ENCODE measurements at places on chromosomes 2 and 18.

GRCh38 chr18:31795747-31796146 lies 35.1 kb upstream of the SLC25A52 start:
- DNase-seq: no peak

- DNase-seq: no peak
Observed at GRCh38 chr2:140108706-140109475, 1328.7 kb upstream of the NXPH2 start.

DNA sequence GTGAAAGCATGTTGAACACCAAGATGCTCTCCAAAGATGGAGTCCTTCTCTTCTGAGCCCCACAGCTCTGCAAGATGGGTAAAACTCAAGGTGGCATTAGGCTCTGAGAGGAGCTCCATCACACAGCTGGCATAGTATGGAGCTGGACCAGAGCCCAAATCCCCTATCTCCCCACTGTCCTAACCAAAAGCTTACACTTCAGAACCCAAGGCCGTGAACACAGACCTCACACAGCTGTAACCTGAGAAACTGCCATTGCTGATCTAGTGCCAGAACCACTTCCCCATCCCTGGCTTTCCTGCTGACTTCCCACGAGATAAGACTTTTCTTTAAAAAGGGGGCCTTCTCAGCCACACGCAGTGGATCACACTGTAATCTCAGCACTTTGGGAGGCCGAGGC lies 25.0 kb downstream of the TTC32 start:
- no peak for DNase-seq

DNA sequence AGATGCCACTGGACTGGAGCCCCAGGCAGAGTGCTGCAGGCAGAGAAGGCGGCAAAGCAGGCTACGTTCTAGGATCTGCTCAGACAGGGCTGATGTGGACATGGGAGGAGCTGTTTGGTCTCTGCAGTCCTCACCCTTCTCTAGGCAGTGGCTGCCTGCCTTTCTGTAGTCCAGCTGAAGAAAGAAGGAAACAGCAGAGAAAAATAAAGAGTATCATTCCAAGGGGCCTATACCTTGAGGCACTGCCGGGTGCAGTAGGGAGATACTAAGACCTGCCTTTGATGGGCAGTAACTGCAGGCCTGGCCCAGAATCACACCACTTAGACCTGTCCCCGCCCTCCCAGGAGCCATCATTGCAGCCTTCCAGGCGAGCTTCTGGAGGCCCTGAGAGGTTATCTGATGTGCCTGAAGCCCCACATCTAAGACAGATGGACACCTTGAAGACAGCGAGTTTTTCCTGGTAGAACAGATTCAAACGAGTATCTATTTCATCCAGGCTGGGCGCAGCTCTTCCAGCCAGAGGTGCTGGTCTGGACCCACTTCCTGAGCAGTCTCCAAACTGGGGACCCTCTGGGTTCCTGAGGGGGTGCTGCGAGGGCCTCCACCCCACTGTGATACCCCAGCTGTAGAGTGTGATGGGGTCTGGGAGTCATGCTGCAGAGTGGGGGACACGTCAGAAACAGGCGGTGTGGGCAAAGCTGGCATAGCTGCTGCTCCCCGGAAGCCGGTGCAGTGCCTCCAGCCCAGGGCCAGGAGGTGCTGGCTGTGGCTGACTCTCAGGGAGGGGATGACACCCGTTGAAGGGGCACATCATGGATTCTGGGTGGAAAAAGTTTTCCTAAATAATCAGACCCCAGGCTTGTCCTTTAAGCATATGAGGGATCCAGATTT lies 87.3 kb upstream of the OTOS start:
- no peak for DNase-seq

DNA sequence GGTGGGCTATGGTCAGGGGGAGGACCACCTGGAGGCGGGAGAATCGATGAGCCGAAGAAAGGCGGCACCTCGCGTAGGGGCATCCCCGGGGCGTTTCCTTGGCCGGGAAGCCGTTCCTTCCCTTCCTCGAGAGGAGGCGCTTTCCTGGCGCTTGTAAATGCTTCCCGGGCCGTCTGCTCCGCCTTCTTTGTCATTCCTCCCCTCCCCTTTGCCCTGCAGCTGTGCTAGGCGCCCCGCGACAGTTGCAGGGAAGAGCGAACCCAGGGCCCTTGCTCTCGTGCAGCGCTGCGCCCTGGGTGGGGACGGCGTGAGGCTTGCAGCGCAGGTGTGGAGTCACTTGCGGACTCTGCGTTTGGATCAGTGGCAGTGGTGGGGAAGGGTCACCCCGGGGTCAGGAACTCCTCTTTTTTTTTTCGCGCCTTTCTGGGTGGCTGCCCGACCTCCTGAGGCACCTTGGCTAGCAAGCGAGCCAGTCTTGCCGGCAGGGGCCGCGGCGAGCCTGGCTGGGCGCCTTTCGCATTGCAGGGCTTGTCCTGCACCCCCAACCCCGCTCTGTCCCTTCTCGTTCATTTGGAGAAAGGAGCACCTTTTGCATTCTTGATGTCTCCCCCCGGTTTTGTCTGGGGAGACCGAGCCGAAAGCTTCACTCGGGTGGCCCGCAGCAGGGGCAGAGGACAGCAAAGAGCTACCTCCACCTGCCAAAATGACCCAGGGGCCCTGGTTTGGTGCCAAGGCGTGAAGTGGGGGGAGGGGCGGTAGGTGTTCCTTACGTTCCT lies 858 bp downstream of the KCNS3 start:
- peak; percentile 62 for DNase-seq

GRCh38 chr2:68925295-68925896 lies 27.3 kb downstream of the GKN2 start:
- DNase-seq: peak; percentile 16

DNA sequence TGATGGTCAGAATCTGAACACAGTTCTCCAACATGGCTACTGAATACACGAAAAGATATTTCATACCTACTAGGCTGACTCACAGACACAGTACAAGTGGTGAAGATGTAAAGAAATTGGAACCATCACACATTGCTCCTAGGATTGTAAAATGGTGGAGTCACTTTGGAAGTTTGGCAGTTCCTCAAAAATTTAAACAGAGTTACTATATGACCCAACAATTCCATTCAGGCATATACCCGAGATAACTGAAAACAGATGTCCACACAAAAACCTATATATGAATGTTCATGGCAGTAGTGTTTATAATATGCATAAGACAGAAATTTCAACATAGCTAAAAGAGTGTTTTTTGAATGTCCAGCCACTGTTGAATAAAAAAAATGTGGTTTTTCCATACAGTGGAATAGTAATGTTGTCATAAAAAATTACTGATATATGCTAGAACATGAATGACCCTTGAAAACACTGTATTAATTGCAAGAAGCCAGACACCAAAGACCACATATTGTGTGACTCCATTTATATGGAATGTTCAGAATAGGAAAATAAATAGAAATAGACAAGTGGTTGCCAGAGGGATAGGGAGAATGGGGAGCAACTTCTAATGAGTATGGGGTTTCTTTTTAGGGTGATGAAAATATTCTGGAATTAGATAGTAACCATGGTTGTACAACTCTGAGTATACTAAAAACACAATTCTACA lies 10.1 kb downstream of the RMP24 start:
- no peak for DNase-seq

DNA sequence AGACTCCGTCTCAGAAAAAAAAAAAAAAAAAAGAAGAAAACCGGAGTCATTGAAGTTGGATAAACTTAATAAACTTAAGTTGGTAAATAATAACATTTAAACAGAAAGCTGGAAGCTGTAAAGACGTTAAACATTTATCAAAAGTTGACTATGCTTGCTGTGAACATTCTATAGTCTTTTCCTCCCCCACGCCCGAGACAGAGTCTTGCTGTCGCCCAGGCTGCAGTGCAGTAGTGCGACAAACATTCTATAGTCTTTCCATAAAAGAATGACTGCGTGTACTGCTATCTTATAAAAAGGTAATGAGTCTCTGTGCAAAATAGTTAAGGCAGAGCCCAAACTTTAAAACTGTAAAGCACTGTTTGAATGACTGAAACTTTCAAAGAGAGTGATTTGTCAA lies 45.2 kb downstream of the PPP4R1 start:
- DNase-seq: no peak

- no peak for DNase-seq
Observed at GRCh38 chr2:129780316-129781270, 198.9 kb upstream of the RAB6C start.

DNA sequence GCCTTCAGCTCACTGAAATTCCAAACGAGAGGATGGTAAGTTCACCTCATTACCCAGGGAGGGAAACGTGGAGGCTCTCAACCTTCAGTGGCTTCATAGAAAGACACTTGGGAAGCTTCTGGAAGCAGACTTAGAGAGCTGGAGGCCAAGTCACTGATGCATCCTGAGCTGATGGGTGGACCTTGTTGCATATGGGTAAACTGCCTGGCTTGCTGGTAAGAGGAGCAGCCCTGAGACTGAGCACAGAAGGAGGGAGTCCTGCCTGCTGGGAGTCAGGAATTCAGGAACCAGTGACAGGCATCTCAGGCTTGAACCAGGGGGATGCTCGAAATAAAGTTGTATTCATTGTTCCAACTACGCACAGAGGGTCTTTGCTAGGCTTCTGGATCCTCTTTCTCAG lies 66.5 kb upstream of the NPAS2 start:
- DNase-seq: no peak

DNA sequence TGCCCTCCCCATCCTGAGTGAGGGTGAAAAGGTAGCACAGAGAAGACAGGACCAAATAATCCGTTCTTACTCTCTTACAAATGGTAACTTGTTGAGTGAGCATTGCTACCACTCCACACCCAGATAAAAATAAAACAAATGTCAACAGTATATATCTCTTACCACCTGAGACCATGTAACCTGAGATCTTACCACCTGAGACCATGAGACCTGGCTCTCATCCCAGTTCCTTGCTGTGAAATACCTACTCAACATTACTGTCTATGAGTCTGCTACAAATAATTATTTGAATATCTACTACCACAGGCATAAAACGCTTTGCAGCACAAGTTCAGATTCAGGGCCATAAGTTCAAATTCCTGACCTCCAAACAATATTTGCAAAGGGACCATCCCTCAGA lies 234.7 kb downstream of the C1D start:
- peak; percentile 79 for DNase-seq

DNA sequence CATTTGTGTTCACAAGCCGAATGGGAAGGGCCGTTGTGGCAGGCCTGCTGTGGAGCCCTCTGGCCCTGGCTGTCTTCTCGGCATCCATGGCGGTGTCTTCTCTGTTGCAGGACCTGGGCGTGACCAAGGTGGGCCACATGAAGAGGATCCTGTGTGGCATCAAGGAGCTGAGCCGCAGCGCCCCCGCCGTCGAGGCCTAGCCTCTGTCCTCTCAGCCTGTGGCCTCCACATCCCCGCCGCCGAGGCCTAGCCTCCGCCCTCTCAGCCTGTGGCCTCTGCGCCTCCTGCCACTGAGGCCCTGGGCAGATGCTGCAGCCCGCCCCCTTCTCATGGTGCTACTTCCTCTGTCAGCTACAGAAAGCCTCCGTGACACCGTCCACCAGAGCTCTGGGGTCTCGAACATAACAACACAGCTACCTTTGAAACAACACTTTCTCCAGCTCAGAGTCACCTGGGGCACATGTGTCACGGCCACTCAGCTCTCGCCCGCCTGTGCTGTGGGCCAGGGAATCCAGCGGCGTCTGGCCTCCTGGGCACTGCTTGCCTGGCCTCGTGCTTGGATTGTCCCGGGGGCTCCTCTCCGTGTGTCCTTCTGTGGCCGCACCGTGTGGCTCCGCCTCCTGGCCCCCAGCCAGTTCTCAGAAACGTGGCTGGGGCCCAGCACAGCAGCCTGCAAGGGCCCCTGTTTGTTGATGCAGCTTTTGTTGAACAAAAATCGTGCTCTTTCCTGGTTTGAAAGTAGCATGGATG lies 97.1 kb downstream of the USP40 start:
- DNase-seq: no peak

DNA sequence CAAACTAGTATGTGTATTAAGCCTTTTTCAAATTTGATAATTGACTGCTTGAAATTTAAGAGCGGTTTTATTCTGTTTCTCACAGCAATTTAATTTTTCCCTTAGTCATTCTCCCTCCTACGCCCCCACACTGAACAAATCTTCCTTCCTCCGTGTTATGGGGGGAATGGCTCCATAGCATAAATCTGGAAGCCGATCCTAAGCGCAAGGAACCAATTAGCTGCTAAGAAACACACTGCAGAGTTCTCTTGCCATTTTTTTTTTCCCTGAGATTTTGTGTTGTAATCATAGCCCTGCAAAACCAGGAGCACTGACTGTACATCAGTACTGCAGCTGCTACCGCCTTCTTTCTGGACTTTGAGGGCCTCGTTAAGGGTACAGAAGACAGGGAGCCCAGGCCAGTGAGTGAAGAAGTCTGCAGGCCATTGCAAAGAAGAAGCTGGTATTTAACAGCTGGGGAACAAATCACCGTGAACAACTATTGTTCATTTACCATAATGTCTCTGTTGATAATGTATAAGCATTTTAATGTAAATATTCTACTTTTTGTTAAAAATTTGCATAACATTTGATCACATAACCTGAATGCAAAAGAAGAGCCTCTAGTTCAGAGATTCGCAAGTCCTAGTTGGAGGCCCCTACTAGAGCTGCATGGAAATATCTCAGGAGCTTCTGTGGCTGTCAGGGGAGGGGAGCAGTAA lies 264.0 kb downstream of the LRATD1 start:
- no peak for DNase-seq

DNA sequence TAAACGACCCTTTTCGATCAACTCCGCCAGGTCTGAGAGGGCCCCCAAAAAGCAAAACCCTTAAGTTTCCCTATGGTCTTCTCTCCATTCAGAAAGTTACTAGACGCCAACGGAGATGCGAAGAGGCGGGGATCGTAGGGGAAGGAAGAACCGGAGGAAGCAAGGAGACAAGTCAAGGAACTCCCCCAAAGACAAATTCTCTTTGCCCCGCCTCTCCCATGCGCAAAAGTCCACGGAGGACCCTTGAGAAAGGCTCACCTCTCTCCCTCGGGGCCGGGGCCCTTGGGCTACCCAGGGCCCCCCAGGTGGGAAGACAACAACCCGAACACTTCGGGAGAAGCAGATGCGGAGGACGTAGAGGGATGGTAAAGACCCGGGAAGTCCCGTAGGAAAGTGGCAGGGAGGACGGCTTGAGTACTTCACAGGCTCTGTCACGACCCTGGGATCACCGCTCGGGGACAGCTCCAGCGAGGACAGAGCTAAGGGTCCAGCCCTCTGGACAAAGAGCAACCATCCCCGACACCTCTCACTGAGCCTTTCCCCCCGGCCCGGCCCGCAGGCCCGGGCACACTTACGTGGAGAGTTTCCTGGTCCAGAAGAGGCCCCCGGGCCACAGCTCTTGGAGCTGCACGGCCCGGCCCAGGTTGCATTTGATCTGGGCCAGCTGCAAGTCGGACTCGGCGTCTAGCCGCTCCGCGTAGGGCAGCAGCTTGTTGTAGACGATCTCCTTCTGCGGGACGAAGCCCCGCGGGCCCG lies 647 bp downstream of the PSME4 start:
- no peak for DNase-seq

GRCh38 chr2:59584958-59585357 lies 968.5 kb downstream of the BCL11A start:
- DNase-seq: no peak

DNA sequence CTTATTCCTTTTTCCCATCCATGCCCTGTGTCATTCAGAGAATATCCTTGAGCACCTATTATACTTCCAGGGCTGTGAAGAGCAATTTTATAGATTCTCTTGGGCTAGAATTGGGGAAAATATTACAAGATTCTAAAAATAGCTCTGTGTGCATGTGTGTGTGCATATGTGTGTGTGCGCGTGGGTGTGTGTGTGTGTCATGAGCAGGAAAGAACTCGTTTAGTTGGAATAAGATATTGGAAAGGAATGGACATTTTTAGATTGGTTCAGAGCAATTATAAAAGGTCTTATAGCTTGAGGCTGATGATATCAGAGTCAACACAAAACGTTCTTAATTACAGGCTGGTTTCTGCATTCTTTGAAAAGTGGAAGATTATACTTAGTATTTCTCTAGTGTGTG lies 212.1 kb upstream of the COPS8 start:
- no peak for DNase-seq

Data from NCI-H2029 treated with DMSO at 0.1 percent for 48 hours (cell line).